Right ventricle myocardium superior (tissue), 1 donor: ENCODE measurements at places on chromosomes 6 and 20. TPM values are rescaled to one million over a fixed set of nuclear protein-coding genes. Genes with fewer than 3 reads are reported as not detected.

The C20orf144 gene
- not detected for total RNA-seq

The RHAG gene
- 0.62 TPM for total RNA-seq

The IRF4 gene
- total RNA-seq: 0.54 TPM

The DCBLD1 gene
- total RNA-seq: 6.7 TPM

The IMPG1 gene
- total RNA-seq: not detected

The RPRD1B gene
- total RNA-seq: 74.2 TPM

The RAB44 gene
- total RNA-seq: not detected

The FAXC gene
- total RNA-seq: not detected

The VSX1 gene
- 0.30 TPM for total RNA-seq

The RBM38 gene
- total RNA-seq: 91.5 TPM

The APMAP gene
- 23.2 TPM for total RNA-seq

The DLL1 gene
- total RNA-seq: 18.6 TPM

The OXT gene
- total RNA-seq: not detected

The CCR6 gene
- total RNA-seq: not detected

The SLPI gene
- total RNA-seq: 1.2 TPM

The C6orf58 gene
- not detected for total RNA-seq

The TTLL9 gene
- not detected for total RNA-seq

The IRAK1BP1 gene
- 4.4 TPM for total RNA-seq

The OGFRL1 gene
- 7.7 TPM for total RNA-seq

The TGM6 gene
- not detected for total RNA-seq

The LAMA5 gene
- total RNA-seq: 79.6 TPM

The MUCL3 gene
- total RNA-seq: not detected

The TNFRSF21 gene
- 10.9 TPM for total RNA-seq

The CAP2 gene
- total RNA-seq: 118 TPM

The BMP2 gene
- 2.5 TPM for total RNA-seq

The AGPAT4 gene
- 2.1 TPM for total RNA-seq

The RIPOR3 gene
- 8.1 TPM for total RNA-seq

The NEURL2 gene
- 6.5 TPM for total RNA-seq

The L3MBTL3 gene
- total RNA-seq: 4.3 TPM

The TOX2 gene
- total RNA-seq: 0.46 TPM

The FKBP1C gene
- 0.40 TPM for total RNA-seq

The BEND6 gene
- total RNA-seq: 0.16 TPM

The C20orf204 gene
- 0.38 TPM for total RNA-seq

The C6orf141 gene
- not detected for total RNA-seq

The CLPSL1 gene
- total RNA-seq: not detected

The SEL1L2 gene
- total RNA-seq: 0.43 TPM

The EPB41L1 gene
- 14.8 TPM for total RNA-seq

The GABRR1 gene
- total RNA-seq: not detected

The EPB41L2 gene
- 88.8 TPM for total RNA-seq

The RAET1L gene
- total RNA-seq: not detected

The HUS1B gene
- total RNA-seq: not detected

The TAAR1 gene
- total RNA-seq: not detected

The NXT1 gene
- 6.6 TPM for total RNA-seq

The TTBK1 gene
- 0.13 TPM for total RNA-seq

The ENPP5 gene
- total RNA-seq: 3.0 TPM

The RIPOR2 gene
- total RNA-seq: 3.1 TPM

The SLC17A2 gene
- not detected for total RNA-seq

The CD24 gene
- 0.75 TPM for total RNA-seq

The REM1 gene
- total RNA-seq: 1.5 TPM

The AGER gene
- total RNA-seq: 1.6 TPM

The ECT2L gene
- 0.70 TPM for total RNA-seq
